ENCODE measurements at places on chromosomes 7 and 10.
A peak's percentile ranks its signal among the peaks of the same experiment; 100 is the strongest.

- DNase-seq, result no peak
Observed at GRCh38 chr7:73612598-73613269, 11.6 kb downstream of the MLXIPL start.

GRCh38 chr7:109893231-109893630 is 1197.7 kb upstream of the LRRN3 start:
- no peak for DNase-seq

DNA sequence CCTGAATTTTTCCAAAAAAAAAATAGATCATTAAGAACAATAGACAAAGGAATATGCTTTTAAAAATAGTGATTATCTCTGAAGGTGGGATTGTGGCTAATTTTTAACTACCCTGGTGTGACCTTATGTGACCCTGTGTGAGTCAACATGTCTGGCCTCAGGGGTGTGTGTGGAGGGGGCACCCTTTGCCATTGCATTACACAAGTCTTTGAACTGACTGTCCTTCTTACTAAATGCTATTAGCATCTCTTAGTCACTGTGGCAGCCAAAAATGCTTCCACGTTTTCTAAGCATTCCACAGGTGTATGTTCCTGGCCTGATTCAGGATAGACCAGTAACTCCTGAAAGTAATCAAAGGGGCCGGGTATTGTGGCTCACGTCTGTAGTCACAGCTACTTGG is 175.4 kb downstream of the MGMT start:
- no peak for DNase-seq

GRCh38 chr10:5219262-5219661 is 22.6 kb downstream of the AKR1C4 start:
- DNase-seq, result no peak

GRCh38 chr10:77104459-77104980 is 533.1 kb downstream of the KCNMA1 start:
- DNase-seq, result no peak

DNA sequence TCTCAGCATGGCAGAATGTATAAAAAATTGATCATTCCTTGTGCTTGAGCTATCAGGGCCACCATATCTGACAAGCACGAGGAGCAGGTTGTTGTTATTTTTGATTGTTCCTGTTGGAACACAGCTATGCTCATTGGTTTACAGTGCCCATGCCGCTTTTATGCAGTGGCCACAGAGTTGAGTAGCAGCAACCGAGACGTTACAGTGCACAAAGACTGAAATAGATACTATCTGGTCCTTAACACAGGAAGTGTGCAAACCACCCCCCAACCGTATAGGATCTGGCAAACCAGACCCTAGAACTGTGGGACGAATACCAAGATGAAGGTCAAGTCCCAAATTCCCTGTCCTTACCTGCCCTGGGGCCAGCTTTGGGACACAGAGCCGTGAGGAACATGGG is 216.6 kb downstream of the KLF6 start:
- DNase-seq, result no peak

- DNase-seq, result no peak
Observed at GRCh38 chr7:82699773-82700186, 256.2 kb upstream of the CACNA2D1 start.

GRCh38 chr10:67912331-67912946 is 28.0 kb downstream of the SIRT1 start:
- no peak for DNase-seq

GRCh38 chr10:88110822-88111221 is 247.4 kb downstream of the PTEN start:
- no peak for DNase-seq

DNA sequence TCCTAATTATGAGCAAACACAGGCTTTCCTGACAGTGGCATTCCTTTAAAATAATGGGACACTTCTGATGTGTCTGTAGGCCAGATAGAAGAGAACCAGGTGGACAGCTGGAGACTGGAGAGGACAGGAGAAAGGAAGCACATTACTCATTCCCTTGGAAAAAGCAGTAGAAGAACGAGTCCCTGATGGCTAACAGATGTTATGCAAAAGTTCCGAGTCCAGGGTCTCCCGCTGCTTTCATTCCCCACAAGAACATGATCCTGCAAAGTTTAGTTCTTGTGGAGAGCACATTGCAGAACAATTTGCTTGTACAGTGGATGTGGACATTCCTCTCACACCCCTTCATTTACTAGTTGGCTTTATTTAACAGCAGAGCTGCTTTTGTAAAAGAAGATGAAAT is 137.6 kb downstream of the GPAM start:
- DNase-seq, result no peak

GRCh38 chr7:122618585-122619189 is 80.2 kb downstream of the RNF133 start:
- no peak for DNase-seq

- DNase-seq, result no peak
Observed at GRCh38 chr10:73247509-73248258, 629 bp upstream of the DNAJC9 start.

DNA sequence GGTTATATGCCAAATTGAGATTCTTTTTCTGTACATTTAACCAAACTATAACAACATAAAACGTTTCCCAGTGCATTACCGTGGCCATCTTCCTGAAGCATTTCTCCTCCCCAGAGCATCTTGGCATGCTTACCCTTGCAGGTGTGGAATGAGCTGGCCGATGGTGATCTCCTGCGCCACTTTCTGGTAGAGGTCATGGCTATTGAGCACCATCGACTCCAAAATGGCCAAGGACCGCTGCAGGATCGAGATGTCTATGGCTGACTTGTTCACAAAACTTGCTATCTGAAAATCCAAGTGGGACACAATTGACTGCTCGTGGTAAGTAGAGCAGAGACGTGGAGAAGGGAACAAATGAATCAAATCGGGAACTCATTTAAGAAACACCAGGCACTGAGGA is 223.9 kb downstream of the ELMO1 start:
- DNase-seq, result no peak

DNA sequence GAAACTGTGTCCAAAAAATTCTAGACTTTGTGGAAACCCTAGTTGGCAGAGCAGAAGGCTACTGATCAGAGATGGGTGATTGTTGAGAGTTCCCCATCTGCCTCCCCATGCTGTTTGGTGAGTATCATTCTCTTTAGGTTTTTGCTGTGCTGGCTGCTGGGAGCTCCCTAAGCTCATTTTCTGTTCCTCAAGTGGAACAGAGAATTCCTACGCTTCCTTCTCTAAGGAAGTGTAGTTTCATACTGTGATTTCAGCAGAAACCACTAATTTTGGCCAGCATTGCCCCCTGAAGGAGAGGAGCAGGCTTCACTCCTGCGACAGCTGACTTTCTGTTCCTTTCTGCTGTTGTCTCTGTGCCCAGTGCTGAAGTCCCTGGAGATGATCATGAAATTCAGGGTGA is 355.3 kb upstream of the NPVF start:
- DNase-seq, result no peak

GRCh38 chr7:73739387-73739767 is 775 bp upstream of the ABHD11 start:
- no peak for DNase-seq

DNA sequence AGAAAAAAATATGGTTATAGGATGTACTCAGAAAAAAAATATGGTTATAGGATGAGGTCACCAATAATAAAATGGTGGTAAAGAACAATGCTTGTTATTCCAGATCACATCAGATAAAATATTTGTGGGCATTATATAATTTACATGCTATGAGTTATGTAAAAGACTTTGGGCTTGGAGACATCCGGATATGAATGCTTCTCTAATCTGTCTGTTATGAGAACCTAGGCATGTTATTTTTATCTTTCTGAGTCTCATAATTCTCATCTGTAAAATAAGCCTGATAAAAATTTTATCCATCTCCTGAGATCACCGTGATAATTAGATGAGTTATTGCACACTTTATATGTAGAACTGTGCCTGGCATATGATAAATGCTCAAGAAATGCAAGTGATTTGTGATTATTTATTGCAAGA is 37.8 kb downstream of the DKK1 start:
- DNase-seq, result no peak

DNA sequence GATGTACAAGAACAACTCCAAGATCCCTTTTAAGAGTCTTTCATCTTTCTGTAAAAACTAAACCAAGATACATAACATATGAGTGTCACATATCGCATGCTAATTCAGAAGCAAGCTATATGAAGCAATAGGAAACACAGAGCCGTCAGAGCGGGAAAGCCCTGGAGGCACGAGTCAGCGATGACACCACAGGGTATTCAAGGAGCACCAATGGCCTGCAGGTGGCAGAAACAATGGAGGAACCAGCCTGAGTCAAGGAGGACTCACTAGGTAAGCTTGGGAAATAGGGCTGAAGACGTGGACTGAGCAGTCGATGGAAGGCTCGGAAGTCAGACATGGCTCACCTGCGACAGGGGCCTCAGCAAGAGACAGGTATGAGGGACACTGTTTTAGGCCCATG is 214.4 kb downstream of the FAM107B start:
- peak; percentile 65 for DNase-seq

DNA sequence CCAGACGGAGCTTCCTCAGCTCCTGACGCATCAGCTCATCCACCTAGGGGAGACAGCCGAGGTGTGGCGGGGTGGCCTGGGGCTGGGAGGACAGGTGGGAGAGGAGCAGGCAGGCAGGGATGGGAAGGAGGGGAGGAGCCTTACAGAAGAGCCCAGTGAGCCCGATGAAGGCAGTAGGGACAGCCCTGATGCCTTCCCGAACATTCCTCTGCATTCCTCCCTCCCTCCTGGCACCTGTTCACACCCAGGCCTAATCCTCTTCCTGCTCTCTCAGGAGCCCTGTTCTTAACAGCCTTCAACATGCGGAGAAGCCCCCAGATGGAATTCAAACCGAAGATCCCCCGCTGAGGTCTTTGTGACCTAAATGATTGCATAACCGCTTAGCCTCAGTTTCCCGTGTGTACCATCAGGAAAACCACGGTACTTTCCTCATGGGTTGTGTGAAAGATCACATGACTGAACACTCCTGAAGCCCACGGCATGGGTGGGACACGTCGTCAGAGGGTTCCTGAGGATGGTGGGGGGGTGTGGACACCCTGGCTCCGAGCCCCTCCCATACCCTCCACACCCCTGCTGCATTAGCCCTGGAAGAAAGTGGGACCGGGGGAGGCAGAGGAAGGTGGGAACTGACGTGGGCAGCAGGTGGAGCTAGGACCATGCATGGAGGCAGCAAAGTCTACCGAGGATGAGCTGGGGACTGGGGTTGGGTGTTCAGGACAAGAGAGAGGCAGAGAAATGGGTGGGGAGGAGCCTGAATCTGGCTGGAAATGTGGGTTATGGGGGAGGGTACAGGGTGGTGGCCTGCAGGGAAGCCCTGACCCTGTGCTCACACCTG is 8.8 kb upstream of the ASB10 start:
- DNase-seq, result no peak

DNA sequence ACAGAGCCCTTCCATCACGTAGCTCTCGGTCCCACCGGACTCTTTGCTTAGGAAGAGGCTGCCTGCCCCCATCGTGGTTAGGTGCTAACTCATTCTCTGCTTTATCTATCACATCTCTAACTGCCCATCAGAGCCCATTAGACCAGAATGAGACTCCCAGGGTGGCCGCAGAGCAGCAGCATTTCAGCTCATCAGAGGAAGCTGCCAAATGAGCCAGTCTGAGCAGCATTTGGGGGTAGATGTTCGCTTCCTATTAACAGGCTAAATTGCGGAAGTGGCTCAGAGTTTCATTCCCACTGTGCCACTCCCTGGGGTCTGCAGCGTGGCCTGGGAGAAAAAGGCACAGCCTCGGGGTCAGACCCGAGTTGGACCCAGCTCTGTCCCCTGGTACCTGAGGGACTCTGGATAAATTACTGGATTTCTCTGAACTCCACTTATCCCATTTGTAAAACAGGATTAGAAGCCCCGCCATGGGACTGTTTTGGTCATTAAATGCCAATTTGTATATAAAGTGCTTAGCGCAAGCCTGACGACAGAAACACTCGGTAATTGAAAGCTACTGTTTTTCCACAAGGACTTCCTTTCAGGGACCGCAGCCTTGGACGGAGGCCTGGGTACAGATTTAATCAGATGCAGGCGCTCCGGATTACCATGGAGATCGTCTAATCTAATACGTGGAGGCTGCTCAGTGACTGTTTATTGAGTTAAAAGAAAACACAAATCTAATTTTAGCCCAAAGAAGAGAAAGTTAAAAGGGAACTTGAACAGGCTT is 73.8 kb upstream of the PRLHR start:
- DNase-seq, result no peak

- no peak for DNase-seq
Observed at GRCh38 chr10:16652154-16652553, 130.5 kb upstream of the C1QL3 start.

GRCh38 chr7:133230591-133231194 is 22.2 kb upstream of the EXOC4 start:
- peak; percentile 25 for DNase-seq

GRCh38 chr7:44965441-44965903 is 13.3 kb downstream of the MYO1G start:
- DNase-seq, result no peak

GRCh38 chr10:103333934-103334520 is 16.9 kb downstream of the PCGF6 start:
- DNase-seq, result no peak

DNA sequence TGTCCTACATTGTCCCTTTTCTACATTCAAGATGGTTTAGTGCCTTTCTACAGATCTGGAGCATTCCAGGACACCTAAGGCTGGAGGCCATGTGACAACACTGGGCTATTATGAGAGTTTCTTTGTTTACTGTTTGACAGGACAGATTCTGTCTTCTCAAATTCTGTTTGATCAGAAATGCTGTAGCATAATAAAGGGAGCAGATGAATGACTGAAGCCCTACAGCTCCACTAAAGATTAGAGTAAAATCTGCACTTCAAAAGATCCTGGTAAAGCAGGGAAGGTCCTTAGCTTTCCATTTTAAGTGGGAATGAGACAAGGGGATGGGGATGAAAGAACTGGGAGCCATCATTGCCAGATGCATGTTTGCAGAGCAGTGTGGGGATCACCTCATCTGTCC is 38.4 kb downstream of the TMEM229A start:
- no peak for DNase-seq

DNA sequence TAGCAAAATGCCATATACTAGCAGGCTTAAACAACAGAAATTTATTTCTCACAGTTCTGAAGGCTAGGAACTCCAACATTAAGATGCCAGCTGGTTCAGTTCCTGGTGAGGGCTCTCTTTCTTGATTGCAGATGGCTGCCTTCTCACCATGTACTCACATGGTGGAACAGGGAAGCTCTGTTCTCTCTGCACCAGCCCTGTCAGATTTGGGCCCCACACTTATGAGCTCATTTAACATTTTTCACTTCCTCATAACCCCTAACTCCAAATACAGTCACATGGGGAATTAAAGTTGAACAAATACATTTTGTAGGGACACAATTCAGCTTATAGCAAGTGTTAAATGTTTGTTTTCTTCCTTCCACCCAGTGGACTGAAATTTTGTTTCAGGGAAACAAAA is 218.6 kb upstream of the TAC1 start:
- no peak for DNase-seq

DNA sequence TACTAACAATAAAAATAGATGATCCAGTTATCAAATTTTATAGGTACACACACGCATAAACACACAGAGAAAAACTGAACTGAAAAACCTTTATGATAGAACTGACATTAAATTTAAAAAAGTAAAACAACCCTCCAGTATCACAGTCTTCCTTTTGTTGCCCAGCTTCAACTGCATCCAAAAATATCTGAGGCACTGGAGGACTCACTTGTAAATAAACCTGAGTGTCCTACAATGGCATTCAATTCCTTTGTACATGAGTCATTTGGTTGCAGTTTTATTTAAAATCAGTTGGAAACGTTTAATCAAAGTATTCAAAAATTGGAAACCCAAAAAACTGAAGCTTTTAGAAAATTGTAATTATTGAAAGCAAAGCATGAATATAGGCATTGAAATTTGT is 265.2 kb upstream of the CSTF2T start:
- DNase-seq, result no peak

GRCh38 chr7:103989785-103990767 is 618 bp upstream of the RELN start:
- no peak for DNase-seq
